ENCODE measurements at places on chromosomes 12 and 14.
A peak's percentile ranks its signal among the peaks of the same experiment; 100 is the strongest.

DNA sequence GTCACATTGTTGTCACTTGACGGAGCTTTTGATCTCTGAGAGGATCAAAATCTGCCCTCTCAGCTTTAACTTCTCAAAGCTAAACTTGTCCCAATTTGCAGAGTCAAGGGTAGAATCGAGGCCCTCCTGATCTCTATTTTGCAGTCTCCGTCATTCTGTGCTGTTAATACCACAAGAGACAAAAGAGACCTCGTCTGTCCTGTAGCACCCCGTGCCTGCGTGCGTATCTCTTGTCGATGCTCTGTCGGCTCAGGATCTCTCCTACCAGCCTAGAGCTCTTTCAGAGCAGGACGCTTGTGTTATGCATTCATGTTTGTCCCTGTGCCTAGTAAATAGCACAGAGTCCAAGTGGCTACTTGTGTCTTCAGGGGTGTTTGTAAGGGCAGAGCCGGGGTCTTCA is 5.1 kb downstream of the EVL start:
- H3K36me3 ChIP-seq = no peaks in the 10 kb centered on the region
- no peak overlapping the region for H3K4me3 ChIP-seq
- DNase-seq = no peak
- H3K27ac ChIP-seq = no peak overlapping the region
- no peaks in the 10 kb centered on the region for H3K27me3 ChIP-seq
- H3K4me1 ChIP-seq = no peaks in the 10 kb centered on the region

DNA sequence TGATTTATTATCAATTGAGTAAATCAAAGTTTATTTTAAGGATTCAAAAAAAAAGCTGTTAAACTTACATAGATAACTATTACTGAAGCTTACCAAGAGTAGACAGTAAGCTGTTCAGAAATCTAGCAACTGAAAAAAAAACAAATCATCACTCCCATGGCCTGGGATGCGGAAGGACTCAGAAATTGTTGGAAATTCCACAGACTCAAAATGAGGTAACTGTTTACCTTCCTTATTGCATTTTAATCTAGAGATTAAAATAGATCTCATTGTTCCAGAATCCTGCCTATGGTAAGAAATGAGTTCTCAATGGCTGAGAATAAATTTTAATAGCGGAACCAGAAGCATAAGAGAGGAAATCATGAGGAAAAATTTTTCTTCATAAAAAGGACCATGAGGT is 87.2 kb downstream of the PPM1H start:
- no peaks in the 10 kb centered on the region for H3K27me3 ChIP-seq
- H3K4me3 ChIP-seq = no peak overlapping the region
- no peaks in the 10 kb centered on the region for H3K4me1 ChIP-seq

DNA sequence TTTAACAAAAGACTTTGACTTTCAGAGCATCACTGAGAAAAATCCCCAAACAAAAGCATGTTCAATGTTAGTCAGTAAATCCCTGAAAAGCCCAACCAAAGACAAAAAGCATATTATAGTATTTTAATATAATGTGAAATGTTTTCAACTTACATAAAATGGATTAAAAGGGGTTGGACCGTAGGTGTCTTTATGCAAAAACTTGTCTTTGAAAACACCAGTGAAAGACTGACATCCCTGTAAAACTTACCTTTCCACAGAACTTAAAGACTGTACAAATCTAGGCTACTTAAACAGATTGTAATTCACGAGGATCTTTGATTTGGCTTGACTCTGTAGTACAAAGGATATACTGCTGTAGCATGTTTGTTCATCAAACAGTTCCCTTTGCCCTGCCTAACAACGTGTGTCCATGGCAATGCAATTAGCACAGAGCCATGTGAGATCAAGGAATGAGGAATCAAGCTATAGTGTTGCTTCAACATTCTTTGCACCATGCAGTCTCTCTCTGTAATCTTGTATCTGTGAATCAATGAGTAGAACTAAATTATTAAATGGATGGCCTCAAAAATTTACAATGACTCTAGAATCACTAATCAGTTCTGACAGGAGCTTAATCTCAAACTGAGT is 138.5 kb upstream of the SYT1 start:
- H3K27me3 ChIP-seq = no peaks in the 10 kb centered on the region
- no peaks in the 10 kb centered on the region for H3K36me3 ChIP-seq
- DNase-seq = peak; percentile 27
- H3K4me3 ChIP-seq = no peak overlapping the region

GRCh38 chr12:5514545-5514944 is 82.6 kb downstream of the NTF3 start:
- no peak overlapping the region for H3K4me3 ChIP-seq
- no peaks in the 10 kb centered on the region for H3K27me3 ChIP-seq
- peaks cover 6% of the 10 kb centered on the region for H3K4me1 ChIP-seq
- no peak for DNase-seq
- no peaks in the 10 kb centered on the region for H3K36me3 ChIP-seq

DNA sequence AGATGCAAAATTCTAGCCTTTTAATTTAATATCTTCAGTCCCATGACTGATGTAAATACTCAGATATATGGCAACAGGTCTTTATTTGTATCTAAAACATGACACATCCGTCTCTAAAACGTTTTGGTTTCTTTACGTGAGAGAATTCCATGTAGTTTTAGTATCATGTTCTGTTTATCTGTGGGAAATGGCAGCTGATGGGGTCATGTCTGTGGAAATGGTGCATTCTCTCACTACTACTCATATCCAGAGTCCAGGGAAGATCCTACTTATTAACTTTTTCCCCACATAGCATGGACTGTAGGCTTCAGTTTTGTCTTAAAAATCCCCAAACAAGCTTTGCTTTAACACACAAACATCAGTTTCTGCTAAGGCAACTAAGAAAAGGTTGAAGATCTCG is 53.8 kb downstream of the SPTLC2 start:
- H3K4me1 ChIP-seq = no peaks in the 10 kb centered on the region
- no peaks in the 10 kb centered on the region for H3K36me3 ChIP-seq
- H3K27me3 ChIP-seq = no peaks in the 10 kb centered on the region

GRCh38 chr12:132583411-132583710 is 27.0 kb downstream of the LRCOL1 start:
- no peaks in the 10 kb centered on the region for H3K36me3 ChIP-seq
- H3K4me3 ChIP-seq = no peak overlapping the region
- no peak overlapping the region for H3K27ac ChIP-seq
- no peaks in the 10 kb centered on the region for H3K27me3 ChIP-seq
- DNase-seq = no peak

DNA sequence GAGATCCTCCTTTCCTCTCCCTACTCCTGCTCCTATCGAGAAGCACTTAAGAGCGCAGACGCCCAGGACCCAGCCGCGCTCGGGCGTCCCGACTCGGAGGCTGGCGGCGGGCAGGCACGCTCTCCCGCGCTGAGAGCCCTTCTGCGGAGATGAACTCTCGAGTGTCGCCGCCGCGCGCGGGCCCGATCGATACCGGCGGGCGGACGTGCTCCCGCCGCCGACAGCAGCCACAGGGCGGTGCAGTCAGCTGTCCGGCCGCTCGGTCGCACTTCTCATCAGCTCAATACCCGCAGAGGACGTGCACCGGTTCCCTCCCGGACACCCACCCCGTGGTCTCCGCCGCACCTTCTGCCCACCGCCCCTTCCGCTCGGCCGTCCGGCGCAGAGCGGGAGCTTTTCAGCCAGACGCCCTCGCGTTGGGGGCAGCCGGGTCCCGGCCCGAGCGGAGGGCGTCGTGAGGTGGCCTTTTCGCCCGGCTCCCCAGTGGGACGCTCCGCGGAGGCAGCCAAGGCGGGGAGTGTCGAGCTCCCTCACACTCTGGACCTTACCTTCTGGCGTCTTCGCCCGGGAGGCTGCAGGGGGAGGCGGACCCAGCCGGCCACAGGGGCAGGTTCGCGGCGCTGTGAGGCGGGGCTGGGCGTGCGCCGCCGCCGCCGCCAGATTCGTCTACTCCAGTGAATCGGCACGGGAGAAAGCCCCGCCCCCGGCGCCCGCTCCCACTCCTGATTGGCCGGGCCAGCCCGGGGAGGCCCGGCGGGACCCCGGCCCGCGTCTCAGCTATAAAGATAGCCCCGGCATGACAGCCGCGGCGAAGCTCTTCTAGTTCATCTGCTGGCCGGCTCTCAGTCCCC is at the start of gene INSM2:
TSS of gene INSM2 (plus strand) at position 808 of the 851 bp plus-strand sequence. CDS start 89 bp downstream, outside the sequence.
- peak within 1 kb of the TSS; percentile 40 for H3K4me3 ChIP-seq
- peak; percentile 67 for DNase-seq
- no peak within 1 kb of the TSS for H3K27ac ChIP-seq
- H3K4me1 ChIP-seq = peaks cover 7% of the 10 kb centered on the region
- H3K36me3 ChIP-seq = no peaks in the 10 kb centered on the region

- no peaks in the 10 kb centered on the region for H3K4me1 ChIP-seq
- DNase-seq = no peak
- H3K4me3 ChIP-seq = no peak overlapping the region
- no peak overlapping the region for H3K27ac ChIP-seq
Measured at GRCh38 chr14:53113989-53114388, 39.1 kb downstream of the DDHD1 start.

DNA sequence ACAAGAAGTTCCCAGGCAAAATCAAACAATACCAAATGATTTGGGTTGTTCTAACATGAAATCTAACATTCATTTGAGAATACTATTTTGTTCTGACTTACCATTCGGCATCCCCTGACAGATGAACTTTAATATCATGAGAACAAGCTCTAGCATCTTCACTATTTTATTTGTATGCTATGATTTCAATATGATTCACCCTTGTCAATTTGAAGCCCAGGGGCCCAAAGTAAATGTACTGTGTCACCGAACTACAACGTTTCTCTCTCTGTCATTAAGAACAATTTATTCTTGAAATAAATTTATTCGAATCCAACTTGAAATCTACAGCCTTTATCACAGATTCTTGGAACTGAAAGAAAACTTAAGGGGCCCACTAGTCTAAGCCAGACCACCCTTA is 146.2 kb upstream of the RASSF8 start:
- no peaks in the 10 kb centered on the region for H3K4me1 ChIP-seq
- H3K27me3 ChIP-seq = no peaks in the 10 kb centered on the region
- no peak overlapping the region for H3K4me3 ChIP-seq
- H3K27ac ChIP-seq = no peak overlapping the region
- H3K36me3 ChIP-seq = no peaks in the 10 kb centered on the region
- no peak for DNase-seq

DNA sequence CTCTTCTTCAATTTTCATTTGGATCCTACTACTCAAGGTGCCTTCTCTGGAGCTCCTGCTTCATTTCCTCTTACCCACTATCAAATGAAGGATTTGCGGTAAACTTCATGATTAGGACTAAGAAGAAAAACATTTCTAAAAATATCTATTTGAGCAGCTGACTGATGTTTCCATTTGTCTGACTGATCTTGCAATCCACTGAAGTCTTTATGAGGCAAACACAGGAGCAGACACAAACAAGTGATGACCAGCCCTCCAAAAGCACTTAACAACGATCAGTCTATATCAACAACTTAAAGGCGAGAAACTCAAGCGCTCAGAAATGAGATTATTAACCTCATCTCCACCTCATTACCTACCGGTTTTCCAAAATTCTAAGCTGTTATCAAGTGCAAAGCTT is 26.2 kb downstream of the OSBPL8 start:
- no peaks in the 10 kb centered on the region for H3K4me1 ChIP-seq
- H3K27me3 ChIP-seq = peaks cover 49% of the 10 kb centered on the region
- H3K36me3 ChIP-seq = no peaks in the 10 kb centered on the region
- H3K4me3 ChIP-seq = no peak overlapping the region
- DNase-seq = no peak

DNA sequence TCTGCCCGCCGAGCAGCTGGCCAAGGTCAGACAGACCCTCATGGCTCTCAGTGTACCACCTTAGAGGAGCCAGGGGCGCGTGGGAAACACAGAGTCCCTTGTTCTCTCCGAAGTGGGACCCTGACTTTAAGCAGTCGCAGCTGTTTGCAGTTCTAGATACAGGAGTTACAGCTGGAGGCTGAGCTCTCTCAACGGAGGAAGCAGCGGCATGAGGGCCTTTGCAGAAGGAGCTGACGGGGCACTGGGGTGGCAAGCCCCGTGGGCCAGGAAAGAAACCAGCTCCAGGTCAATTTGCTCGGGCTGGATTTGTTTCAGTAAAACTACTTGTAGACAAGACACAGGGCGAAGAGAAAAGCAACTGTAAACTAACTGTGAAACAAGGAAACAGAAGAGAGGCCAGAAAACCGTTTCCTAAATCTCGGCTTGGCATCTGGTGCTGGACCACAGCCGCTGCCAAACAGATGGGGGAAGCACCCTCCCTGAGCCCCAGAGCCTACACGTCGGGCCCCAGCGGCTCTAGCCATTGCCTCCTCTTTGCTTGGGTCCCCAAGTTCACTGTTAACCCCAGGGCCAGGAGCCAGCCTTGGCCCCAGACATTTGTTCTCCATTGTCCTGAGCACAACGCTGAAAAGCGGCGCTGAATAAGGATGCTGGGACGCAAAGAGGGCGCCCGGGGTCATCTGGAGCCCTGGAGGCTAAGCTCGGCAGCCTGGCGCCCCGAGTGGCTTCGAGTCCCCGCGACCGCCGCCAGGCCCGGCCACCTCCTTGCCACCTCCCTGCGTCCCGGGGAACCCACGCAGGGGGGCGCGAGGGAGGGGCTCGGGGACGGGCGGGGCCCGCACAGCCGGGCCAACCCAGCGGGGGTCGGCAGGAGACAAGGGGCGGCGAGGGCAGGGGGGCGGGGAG is 914 bp upstream of the PACS2 start:
- DNase-seq = peak; percentile 35
- peak overlapping the region; percentile 90 for H3K27ac ChIP-seq
- H3K36me3 ChIP-seq = no peaks in the 10 kb centered on the region
- no peaks in the 10 kb centered on the region for H3K27me3 ChIP-seq
